ENCODE measurements at places on chromosomes 5 and 9.
A peak's percentile ranks its signal among the peaks of the same experiment; 100 is the strongest.

DNA sequence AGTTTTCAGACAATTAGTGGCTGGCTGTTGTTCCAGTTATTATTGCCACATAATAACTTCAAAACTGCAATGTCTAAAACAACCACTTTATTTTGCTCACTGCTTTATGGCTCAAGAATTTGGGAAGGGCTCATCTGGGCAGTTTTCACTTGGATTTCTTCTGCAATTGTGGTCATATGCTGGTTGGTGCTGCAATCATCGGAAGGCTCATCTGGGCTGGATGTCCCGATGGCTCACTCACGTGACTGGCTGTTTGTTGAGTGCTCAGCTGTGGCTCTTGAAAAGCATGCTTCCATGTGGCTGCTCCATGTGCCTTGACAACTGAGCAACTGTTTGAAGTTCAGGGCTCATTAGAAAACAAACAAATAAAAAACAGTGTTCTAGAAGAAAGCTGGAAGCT is 1032.5 kb downstream of the DTWD2 start:
- peak; percentile 37 for DNase-seq

DNA sequence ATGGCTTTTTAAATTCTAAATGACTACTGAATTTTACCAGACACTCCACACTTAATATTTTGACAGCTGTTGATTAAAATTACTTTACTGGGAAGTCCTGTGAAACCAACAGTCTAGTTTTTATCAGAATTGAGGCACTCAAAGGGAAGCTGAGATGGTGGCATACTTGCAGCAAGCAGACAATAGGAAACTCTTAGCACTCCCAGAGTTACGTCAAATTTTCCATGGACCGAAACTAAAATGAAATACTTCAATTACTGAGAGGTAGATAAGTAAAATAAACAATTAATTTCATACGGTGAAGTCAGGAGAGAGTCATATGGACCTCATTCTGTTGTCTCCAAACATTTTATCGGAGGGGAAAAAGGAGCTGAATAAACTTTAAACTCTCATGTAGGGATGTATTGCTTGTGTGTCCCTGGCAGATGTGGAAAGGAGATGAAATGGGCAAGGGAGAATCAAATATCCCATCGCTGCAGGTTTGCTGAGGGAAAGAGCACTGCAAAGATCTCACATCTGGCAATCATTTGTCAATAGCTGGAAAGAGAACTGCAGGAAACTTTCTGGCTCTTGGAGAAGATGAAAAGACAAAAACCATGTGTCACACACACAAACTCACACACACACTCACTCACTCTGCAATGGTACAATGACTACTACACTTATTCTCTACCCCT is 189.4 kb downstream of the BNC2 start:
- peak; percentile 78 for DNase-seq

DNA sequence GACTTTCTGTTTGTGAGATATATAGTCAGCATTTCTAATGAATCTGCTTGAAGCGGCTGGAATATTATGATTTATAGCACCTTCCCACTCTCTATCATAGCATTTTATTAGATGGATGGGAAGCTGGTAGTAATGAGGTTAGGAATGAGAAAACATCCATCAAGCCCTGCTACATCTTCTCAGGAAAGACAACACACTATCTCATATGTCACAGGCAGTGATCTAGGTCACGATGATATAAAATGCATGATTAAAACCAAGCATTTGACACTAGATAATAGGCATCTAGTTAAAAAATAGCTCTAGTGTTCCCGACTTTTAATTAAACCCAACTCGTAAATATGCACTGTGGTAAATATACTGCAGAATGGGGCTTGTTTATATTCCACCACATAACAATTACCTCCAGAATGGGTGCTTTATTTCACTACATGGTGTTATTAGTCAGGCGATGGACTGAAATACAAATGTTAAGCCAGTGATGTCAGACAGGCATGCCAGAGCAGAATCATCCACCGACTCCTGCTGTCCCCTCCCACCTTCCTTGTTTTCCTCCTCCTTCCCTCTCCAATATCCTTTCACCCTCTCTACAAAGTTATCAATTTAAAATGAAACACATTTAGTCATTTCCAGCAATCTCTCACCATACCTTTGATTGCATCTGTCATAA is 286.8 kb downstream of the SPATA31D1 start:
- DNase-seq = no peak

GRCh38 chr9:133742849-133743444 is 4.8 kb upstream of the SARDH start:
- peak; percentile 44 for DNase-seq

DNA sequence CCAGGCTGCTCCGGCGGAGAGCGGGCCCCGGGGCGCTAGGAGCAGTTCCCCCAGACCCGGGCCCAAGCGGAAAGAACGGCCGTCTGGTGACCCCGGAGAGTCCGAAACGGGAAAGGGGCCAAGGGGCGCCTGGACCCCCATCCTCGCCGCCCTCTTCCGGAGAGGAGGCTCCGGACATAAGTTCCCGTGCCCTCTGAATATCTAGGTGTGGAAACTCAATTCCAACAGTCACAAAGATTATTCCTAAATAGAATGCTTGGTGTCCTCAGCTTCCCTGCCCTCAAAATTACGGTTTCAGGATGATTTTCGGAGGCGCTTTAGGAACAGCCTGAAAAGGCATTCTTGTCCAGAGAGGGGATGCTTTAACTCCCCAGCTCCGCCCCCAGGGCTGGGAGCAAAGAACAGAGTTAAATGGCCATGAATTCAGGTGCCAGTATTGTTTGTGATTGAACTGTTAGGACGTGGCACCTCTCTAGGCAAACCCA is 681 bp upstream of the LHFPL2 start:
- DNase-seq = no peak

- no peak for DNase-seq
Observed at GRCh38 chr9:107051392-107051791, 188.4 kb downstream of the ZNF462 start.

- no peak for DNase-seq
Observed at GRCh38 chr5:133775584-133776304, 163.4 kb upstream of the FSTL4 start.

DNA sequence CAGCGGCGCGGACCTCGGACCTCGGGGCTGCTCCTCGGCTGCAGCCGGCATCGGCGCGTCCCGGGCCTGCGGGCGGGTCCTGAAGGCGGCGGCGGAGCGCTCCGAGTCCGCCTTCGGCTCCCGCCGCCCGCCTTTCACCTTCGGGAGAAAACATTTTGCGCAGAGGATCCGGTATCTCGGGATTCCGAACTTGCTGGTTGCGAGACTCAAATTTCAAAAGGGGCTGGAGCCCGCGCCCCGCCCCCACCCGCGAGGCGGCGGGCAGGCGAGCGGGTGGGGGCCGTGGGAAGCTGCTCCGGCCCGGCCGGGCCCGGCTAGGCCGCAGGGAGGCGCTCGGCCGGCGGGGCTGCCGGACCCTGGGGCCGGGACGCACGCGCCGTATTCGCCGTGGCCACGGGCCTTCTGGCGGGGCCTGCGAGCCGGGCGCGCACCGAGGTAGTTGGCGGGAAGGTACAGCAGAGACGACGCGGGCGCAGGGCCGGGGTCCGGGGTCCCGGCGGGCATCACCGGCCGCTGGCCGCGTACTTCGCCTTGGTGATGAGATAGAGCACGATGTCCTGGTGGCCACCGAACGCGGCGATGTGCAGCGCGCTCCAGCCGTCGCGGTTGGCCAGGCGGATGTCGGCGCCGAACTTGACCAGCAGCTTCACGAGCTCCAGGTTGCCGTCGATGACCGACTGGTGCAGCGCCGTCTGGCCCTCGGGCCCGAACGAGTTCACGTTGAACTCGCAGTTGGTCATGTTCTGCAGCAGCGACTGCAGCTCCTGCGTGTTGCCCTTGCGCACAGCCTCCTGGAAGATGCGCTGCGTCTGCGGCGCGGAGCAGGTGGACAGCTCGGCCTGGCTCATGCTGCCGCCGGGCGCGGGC is 757 bp downstream of the NRARP start:
- peak; percentile 22 for DNase-seq

GRCh38 chr5:9851458-9851857 is 221.3 kb upstream of the TAS2R1 start:
- peak; percentile 90 for DNase-seq

DNA sequence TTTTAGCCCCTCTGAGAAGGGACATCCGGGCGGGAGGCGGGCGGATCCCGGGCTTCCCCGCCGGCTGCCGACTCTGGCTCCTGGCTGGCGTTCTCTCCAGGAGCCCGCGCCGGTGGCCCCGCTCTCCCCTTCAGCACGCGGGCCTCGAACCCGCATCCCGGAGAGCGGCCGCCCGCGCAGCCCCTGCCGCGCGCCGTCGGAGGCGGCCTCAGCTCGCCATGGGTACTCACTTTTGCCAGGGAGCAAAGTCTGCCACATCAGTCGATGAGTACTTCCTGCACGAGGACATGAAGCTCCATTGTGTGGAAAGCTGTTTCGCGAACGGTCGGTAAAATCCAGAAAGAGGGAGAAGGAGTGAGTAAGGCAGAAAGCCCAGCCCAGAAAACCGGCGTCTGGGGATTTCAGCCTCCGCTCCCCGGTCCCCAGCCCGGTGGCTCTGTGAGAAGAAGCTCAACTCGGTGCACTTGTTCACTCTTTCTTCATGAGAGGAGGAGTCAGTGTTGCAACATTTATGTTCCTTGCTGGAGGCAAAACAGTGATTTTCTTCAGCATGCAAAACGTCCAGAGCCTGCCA is at the start of gene PRLR:
TSS of gene PRLR (minus strand) at position 450 of the 574 bp plus-strand sequence. CDS start 140,867 bp downstream, outside the sequence.
- peak; percentile 40 for DNase-seq

GRCh38 chr5:114789773-114790402 is 379.8 kb downstream of the TRIM36 start:
- DNase-seq = no peak

GRCh38 chr5:135824541-135825041 is 9.9 kb upstream of the SLC25A48 start:
- no peak for DNase-seq
